Effector memory CD8-positive, alpha-beta T cell (primary cell): ENCODE measurements at places on chromosomes 2 and 18.

DNA sequence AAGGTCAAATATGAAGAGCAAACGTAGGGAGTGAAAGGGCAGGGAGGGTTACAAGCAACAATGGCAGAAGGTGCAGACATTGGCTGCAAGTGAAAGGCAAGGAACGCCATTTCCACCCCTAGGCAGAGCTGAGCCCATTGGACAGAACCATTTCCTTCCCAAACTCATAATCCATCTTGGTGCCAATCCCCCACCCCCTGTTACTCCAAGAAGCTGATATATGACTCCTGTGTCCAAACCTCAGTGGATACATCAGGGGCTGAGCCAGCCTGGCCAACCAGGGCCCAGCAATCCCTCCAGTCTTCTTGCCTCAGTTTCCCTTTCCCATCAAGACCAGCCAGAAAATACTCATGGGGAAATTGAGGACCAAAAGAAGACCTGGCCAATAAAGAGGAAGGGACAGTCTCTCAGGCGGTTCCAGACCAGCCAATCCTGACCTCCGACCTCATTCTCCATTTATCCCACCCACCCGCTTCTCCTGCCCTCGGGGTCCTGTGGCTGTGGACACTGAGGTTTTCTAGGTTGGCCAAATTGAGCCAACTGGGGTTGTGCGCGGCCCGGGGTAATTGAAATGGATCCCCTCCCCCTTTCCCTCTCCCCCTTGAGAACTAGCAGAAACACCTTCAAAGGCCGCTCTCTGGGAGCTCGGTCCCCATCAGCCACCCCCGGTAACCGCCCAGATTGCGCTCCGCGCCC lies 24.8 kb downstream of the TNS1 start:
- no peak for DNase-seq

DNA sequence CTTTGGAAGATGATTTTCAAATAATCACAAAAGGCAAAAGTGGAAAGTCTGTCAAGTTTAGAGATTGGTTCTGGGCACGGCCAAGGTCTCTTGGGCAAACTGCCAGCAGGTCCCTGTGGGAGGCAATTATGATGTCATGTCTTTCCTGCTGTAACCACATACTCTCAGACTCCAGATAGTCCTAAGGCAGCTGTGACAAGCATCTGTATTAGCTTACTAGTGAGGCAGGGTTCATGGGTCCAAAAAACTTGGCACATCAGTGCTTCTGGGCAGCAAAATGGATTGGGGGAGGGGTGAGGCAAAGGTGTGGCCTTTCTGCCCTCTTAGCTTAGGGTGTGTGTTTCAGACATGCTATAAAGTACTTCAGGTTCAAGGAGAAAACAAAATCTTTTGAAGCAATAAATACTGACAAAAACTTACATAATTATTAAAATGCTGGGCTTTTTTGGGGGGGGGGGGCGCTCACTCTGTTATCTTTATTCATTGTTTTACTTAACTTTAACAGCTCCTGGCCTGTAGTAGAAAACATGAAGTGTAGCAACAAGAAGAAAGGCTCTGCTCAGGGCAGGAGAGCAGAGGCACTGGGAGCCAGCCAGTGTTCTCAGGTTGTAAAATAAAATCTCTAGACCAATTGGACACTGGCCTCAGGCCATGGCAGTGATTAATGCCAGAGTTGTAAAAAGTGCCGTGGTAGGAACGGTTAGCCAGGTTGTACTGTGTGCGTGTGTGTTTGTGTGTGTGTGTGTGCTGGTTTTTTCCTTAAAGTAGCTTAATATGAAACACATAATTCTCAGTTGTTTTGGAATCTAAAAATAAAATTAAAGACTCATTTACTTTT lies 14.3 kb upstream of the TANC1 start:
- no peak for DNase-seq

GRCh38 chr18:75473316-75473715 lies 45.8 kb upstream of the SMIM21 start:
- DNase-seq, result no peak

GRCh38 chr18:5726011-5726410 lies 169.3 kb downstream of the TMEM200C start:
- no peak for DNase-seq

GRCh38 chr18:34528177-34528576 lies 181.9 kb upstream of the DTNA start:
- DNase-seq, result no peak

DNA sequence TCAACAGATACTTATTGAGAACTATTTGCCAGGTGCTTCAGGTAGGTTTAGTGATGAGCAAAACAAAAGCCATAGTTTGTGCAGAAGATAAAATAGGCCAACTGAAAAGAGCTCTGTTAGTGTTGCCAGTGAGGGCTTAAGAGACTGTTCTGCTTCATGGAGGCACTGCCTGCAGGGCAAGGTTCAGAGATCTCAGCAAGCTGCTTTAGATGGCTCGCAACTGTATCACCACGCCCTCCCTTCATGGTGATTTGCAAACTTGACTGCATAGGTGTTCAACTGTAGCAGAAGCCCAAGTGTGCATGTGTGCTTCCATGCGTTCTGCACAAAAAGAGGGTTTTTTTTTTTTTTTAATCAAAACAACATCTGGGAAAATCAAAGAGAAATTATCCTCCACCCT lies 84.5 kb downstream of the RAPH1 start:
- DNase-seq, result no peak

DNA sequence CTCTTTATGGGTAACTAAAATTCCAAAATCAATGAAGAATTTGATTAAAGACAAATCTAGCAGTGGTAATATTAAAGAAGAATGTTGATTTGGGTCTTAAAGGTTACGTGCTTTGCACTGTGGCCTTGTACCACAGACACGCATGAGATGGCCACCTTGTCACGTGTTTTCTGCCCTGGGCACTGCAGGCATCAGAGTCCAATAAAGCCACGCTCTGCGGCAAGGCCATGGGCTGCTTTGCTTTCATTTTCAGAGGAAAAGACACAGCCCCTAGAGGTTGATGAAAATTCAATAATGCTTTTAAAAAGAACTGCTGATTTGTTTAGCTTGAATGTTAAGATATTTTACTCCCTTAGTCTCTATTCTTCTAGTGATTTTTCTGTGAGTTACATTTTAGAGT lies 30.4 kb downstream of the AOX1 start:
- no peak for DNase-seq

DNA sequence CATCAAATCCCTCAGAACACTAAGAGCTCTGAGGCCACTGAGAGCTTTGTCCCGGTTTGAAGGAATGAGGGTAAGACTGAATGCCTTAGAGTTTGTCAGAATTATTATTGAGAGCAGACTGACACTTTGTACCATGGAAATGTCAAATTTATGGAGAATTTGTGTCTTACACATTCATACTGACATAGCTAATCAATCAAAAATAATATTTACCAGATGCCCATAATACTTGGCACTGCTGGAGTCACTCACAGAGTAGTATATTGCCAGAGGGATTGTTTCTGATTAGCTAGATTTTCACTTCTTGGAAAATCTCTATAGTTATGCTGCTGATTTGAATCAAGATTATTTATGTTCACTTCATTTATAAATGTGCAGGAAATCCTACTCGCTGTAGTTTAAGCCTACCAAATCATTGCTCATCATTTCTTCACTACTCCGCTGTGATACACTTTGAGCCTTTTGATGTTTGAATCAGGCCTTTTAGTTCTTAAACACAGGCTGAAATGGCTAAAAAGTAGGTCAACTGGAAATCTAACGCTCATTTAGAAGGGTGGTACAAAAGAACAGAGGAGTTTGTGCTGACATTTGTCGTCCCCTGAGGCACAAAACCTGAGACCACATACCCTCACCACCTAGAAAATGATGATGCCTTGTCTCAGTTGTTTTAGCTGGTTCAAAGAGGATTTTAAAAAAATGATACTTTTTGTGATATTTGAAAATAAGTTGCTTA lies 96.1 kb upstream of the CSRNP3 start:
- DNase-seq, result no peak
